Central memory CD4-positive, alpha-beta T cell (primary cell): ENCODE measurements at places on chromosomes 2 and 18.

GRCh38 chr18:61824733-61825363 lies 68.0 kb downstream of the RNF152 start:
- no peak for DNase-seq

- no peak for DNase-seq
These were observed 72.3 kb downstream of the FMNL2 start for GRCh38 chr2:152407204-152407721.

- DNase-seq, result no peak
These were observed 56.4 kb upstream of the CCDC141 start for GRCh38 chr2:179106342-179106675.

- DNase-seq, result no peak
These were observed 45.7 kb downstream of the ICOS start for GRCh38 chr2:203982276-203982675.

DNA sequence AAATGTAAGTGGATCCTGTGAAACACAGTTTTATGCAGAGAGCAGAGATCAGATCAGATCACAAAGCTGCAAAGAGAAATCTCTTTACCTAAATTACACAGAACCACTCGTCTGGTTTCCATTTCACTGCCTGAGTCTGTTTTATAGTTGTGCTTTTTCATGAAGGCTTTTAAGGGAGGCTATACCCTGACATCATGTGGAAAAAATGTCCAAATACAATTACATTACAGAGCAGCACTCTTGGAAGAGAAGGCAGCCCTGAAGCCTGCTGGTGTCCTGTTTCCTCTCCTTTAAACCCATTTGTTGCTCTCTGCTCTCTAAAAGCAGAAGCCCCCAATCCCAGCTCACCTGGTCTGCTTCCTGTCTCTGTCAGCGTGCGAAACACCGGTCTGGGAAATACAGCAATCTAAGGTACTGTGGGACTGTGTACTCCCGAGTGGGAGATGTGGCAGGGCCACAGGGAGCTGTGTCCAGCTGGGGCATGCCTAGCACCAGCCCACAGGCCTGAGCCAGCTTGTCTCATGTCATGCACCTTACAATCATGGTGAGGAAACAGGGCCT lies 24.8 kb upstream of the ZFP36L2 start:
- no peak for DNase-seq

- no peak for DNase-seq
These were observed 63.5 kb upstream of the TMEM200C start for GRCh38 chr18:5958822-5959221.
